Stimulated activated CD4-positive, alpha-beta T cell treated with anti-CD3 and anti-CD28 coated beads, TNF-alpha, amount 100 ng/mL, for 4 hours (primary cell): ENCODE measurements at places on chromosomes 2 and 18.

DNA sequence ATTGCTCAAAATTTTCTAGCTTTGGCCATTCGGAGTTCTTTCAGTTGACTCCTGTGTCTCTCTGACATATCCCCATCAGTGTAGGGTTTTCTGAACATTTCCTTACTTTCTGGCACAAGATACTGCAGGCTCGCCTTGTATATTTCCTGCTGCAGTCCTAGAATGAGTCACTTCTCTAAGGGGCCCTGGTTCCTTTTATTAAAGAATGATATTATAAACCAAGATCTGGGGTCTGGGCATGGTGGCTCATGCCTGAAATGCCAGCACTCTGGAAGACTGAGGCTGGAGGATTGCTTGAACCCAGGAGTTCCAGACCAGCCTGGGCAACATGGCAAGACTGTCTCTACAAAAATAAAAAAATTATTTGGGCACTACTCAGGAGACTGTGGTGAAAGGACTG is 3.0 kb upstream of the RPL37A start:
- no peak for DNase-seq

GRCh38 chr18:44732599-44732998 is 51.9 kb downstream of the SETBP1 start:
- no peak for DNase-seq

DNA sequence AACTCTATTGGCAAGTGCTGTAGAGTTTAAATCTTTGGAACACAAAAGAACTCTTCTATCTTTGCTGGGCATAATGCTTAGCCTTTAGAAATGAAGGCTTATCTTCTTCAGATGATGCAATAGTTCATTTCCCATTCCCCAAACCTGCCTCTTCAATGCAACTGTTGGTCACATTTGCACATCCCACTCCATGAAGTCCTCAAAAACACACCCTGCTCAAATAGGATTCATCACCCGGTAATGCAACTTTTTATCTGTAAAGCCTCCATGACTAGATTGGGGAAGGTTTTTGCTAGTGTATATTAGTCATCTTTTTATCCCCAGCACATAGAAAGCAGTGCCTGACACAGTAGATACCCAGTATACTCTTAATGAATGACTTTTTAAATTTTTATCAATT is 376.4 kb downstream of the RBM43 start:
- DNase-seq: no peak

DNA sequence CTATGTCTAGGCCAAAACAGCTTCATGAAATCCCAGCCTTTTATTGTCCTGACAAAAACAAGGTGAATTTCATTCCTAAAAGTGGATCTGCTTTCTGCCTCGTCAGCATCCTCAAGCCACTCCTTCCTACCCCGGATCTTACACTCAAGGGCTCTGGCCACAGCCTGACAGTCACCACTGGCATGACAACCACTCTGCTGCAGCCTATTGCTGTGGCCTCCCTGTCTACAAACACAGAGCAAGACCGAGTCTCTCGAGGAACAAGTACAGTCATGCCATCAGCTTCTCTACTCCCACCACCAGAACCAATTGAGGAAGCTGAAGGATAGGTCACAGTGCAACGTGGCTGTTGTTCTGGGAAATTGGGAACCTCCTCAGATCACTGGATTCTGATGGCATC is 106.1 kb downstream of the ICA1L start:
- DNase-seq: no peak

- no peak for DNase-seq
Observed at GRCh38 chr2:96108541-96109360, 7.6 kb downstream of the ADRA2B start.

GRCh38 chr2:201891676-201892075 is 85.3 kb downstream of the CDK15 start:
- DNase-seq: no peak

DNA sequence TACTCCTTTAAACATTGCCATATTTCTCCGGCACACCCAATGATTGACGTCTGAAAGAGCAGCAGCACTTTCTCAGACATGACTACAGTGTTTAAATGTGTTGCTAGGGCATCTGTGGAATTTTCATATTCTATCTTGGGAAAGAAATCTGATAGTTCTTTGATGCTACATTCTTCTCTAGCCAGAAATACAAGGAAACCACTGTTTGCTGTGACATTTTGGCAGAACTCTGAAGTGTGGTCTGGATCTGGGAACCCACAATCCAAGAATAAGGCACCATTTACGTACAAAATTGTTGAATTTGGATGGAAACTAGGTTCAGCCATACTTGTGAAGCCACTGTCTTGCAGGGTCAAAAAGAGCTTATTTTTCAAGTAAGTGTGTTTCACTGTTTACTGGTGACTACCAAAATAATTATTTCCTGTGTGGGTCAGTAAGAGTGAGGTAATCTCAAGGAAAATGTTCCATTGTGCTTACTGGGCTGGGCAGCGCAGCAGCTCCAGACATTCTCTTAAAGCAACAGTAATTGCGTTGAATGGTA is 21.3 kb upstream of the CD28 start:
- no peak for DNase-seq

DNA sequence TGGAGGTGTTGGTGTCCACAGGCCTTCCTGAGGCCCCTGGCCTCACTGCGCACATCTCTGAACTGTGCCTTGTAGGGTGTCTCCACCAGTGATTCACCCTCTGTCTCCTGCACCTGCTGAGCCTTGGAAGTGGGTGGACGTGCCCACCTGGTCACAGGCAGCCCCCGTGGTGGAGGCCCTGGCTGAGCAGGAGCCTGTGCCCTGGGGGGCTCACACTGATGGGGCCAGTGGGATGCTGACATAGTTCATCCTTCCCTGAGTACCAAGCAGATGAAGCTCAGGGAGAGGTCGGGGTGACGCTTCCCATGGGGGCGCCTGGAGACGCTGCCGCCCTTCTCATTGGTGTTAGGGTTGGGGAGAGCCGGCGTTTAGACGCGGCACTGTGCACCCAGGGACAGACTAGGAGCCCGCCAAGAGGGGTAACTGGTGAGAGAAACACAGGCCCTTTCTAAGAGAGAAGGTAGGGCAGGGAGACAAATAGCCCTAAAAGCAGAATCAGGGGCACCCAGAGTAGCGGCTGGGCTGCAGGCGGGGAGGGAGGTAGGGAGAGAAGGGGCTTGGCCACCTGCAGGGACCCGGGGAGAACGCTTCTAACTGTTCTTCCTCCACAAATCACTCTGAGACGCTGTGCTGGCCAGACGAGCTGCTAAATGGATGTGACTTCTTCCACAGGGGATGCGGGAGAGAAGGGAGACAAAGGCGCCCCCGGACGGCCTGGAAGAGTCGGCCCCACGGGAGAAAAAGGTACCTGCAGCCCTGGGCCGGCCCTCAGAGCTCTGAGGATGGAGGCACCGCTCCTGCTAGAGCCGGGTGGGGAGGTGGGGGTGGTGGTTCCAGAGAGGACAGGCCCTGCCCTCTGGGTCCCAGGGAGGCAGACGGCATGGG is 18.0 kb downstream of the COLEC11 start:
- no peak for DNase-seq

DNA sequence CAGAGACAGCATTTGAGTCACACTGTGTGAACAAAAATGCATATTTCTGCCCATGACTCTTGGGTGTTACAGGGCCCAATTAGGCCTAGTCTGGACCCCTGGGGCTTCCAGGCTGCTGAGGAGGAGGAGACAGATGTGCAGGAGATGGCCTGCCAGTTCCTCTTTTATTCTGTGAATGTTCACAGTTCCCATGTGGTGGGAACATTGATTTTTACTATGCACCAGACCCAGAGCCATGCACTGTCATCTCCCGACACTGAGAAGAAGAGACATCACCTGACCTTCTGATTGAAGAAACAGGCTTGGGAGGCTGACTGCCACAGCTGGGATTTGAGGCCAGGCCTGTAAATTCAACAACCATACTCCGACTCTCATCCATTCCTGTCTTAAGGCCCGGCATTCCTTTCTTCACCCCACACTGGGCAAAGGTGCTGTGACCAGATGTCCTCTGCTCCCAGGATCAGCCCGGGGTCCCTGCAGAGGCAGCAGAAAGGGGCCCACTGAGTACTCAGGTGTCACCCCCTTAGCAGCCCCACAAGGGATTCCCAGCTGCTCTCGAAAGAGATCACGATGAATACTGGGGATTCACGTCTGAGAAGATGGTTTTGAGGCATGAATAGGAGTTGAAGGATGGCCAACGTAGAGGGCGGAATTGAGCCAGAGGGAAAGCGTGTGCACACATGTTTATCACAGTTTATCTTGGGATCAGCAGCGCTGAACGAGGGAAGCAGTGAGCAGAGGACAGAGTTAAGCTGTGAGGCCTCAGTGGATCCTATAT is 3.6 kb upstream of the TFCP2L1 start:
- no peak for DNase-seq

GRCh38 chr2:240968731-240969624 is 29.4 kb upstream of the SNED1 start:
- DNase-seq: no peak

- DNase-seq: no peak
Observed at GRCh38 chr2:11752906-11753305, 6.5 kb downstream of the LPIN1 start.
